GM19239 (cell line): ENCODE measurements at places on chromosomes 3 and 15.

DNA sequence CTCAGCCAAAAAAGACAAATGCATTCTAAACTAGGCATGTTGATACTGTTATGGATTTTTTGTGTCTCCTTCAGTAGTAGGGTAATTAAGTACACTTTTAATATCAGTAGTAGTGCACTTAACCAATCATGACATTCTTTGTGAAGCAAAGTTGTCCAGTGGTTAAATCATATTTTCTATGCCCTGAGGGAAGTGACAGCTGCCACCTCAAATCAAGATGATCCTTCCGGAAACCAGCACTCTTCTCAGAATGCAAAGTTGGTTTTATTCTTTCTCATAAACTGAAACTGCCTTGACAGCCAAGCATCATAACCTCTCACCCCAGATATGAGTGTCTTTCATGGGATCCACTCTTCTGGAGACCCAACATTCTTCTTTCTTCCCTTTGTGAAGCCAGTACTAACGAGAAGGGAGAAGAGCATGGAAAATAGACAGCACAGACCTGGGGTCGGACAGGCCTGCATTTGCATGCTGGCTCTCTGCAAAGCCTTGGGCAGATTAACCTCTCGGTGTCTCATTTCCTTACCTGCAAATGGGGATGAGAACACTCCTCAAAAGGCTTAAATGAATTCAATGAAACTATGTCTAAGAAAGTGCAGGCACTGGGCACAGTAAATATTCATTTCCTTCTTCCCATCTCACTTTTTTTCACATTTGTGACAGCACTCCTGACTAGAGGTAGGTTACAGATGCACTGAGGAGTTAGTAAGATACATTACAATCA lies 13.2 kb downstream of the AAGAB start:
- peak; percentile 58 for DNase-seq

DNA sequence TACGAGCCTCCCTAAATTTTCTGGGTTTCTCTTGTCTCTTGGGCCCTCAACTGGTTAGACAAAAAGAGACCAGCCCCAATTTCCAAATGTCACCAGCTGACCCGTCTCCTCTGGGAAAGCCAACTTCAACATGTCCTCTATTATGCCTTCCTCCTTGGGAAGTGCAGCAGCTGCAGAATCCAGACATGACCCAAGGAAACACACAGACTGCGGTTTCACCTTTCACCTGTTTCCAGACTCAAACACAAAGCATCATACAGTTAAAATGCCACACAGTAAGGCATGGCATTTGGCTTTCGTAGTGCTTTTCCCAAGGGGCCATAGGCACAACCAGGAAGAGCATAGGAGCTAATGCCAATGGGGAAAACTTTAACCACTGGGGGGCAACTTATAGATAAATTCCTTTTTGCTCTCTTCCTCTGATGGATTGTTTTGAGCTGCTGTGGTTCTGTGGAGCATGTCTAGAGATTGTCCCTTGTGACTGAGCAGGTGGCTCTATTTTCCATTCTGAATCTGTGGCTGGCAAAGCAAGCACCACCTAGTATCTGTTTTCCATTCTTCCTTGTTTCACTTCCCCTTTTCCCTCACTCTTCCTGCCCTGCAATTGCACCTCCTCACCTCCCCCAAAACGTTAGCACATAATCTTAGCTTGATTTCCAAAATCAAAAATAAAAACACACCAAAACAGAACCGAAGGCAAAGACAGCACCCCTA lies 49.3 kb downstream of the HHLA2 start:
- no peak for DNase-seq

DNA sequence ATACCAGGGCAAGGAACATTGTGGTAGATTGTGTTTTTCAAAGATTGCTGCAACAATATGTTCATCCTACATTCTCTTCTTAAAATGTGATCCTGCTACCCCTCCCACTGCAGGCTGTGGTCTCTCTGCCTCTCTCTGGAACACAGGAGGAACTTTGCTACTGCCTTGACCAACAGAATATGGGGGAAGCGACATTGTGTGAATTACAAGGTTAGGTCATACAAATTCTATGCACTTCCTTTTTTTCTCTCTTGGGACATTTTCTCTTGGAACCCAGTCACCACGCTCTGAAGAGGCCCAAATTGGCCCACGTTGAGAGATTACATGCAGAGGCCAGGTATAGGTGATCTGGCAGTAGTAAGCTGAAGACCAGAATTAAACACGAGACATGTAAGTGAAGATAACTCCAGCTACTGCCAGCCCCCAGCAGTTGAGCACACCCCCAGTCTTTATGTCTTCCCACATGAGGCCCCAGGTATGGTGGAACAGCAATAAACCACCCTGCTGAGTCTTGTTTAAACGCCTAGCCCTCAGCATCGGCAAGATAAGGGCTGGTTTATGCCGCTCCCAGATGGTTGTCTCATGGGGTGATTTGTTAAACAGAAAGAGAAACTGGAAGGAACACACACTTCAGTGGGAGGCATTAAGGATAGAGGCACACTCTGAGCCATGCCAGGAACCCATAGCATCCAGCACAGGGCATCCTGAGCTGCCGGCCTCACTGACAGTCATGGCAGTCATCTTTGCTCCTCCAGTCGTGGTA lies 59.9 kb downstream of the FAM43A start:
- no peak for DNase-seq

DNA sequence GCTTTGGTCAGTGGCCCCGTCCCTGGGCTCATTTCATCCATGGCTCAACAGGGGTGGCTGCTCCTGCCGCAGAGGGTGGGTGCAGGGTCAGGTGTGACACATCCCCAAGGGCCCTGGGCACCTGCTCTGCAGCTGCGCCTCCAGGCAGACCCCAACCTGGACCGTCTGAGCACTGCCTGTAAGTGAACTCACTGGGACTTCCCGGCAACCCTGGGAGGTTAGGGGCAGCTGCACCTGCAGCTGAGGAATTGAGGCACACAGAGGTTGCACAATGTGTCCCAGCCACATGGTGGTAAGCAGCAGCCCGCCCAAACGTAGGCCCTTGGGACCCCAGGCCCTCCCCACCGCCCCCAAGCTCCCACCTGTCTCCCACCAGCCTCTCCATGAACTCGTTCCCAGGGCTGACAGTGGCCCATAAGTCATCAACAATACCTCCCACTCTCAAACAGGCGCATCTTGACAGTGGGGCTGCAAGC lies 55.1 kb downstream of the PLXNA1 start:
- no peak for DNase-seq

DNA sequence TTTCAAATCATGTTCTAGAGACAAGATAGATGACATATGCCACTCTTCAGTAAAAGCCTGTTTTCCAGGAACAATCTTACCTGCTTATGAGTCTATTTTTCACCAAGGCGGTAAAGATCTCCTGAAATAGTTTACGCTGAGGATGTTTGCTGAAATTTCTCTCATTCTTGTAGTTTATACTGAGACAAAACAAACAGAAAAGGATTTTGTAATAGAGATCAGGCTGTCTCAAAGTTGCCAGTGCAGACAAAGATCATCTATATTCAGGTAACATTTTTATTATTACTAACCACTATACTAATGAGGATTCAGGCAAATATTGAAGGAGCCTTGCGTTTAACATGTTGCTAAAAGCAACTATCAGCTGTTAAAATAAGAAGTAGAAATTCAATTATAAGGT lies 25.0 kb downstream of the NEK10 start:
- no peak for DNase-seq

GRCh38 chr3:40780291-40780924 lies 255.6 kb downstream of the ZNF621 start:
- DNase-seq = no peak

GRCh38 chr15:56734013-56734635 lies 815 bp upstream of the ZNF280D start:
- no peak for DNase-seq

DNA sequence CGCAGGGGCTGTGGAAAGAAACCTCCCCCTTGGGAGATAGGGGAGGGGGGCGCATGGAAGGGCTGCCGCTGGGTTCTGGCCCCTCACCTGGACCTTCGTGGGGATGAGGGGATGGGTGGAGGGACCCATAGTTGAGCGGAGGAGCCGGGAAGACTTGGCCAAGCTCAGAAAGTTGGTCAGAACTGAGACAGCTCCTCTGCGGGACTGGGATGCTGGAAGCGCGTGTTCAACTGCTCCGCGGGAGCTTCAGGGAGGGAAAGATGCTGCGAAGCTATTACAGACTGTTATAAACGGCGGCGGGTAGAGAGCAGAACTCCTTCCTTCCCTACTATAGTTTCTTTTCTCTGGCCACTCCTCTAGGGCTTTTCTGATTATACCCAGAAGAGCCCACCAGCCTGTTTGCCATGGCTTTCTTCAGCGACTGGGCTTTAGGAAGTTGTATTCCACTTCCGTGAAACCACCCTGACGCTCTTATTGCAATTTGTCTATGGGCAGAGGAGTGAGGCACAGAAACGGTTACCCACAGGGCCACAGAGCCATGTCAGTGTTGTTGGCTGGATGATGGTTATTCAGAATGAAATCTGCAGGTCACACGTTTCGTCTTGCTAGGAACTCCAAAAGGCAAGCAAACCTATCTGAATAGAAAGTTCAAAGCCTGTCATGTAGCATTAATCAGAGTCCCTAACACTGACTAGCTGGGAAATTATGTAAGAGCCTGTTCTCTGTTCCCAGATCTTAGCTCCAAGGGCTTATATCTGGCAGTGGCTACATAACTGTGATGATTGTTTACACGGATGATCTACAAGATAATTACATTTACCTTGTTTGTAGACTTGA lies 1.1 kb downstream of the SYNPR start:
- no peak for DNase-seq

GRCh38 chr3:54863786-54864185 lies 64.1 kb downstream of the LRTM1 start:
- no peak for DNase-seq

DNA sequence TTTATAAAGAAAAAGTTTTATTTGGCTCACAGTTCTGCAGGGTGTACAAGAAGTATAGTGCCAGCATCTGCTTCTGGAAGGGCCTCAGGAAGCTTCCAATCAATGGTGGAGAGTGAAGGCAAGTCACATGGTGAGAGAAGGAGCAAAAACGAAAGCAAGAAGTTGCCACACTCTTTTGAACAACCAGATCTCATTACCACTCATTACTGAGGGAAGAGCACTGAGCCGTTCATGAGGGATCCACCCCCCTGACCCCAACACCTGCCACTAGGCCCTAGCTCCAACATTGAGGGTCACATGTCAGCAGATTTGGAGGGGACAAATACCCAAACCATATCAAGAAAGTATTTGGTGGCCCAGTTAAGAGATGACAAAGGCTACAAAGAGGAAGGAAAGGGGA lies 239.3 kb upstream of the UBE2E1 start:
- no peak for DNase-seq

DNA sequence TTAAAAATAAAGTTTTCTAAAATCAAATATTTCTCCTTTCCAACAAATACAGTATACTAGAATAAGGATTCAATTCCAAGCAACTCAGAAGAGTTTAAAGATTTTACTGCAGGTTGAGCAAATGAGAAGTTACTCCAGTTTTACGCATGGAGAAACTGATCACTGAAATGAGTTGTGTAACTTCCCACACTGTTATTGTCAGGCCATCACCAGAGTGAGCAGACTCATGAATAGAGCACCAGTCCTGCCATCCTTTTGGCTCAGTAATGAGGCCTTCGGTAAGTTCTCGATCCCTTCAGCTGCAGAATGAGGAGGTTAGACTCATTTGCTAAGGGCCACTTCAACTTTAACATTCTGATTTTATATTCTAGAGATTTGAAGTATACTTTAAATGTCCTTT lies 48.1 kb downstream of the OSBPL10 start:
- no peak for DNase-seq

DNA sequence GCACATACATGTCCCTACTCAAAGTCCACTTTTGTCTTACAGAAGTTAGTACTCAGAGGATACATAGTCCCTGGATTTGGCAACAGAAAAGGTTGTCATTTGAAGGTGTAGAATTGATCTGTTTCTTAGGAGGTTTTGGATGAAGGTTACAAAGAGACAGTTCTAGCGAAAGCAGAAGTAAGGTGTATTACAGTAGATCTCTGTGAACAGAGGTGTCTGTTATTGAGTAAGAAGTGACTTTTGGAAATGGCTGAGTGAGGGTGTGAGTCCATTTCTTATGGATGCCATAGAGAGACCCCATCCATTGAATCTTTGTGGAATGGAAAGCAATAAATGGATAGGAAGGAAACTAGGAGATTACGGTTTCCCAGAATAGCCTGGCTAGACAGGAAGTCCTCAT lies 5.6 kb downstream of the ZNF662 start:
- no peak for DNase-seq

GRCh38 chr3:185653949-185654757 lies 68.1 kb downstream of the SENP2 start:
- DNase-seq = no peak

DNA sequence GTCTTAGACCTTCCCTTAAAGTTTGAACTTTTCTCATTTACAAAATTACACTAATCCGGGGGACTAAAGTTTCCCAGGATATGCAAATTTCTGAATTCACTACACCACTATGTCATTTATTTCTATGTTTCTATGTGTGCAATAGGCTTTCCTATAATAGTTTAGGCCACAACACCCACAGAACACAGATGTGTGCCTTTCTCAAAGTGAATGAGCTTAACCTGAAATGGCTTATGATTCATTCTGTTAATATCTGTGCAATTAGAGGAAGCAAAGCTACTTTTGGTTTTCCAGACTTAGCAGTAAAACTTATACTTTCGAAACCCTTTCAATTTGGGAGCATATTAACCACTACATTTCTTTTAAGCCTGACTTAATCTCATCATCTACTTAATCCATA lies 748.1 kb downstream of the GBE1 start:
- DNase-seq = no peak

GRCh38 chr3:73622091-73622805 lies 2.5 kb downstream of the PDZRN3 start:
- no peak for DNase-seq

- DNase-seq = no peak
Measured at GRCh38 chr3:15977090-15977489, 179.3 kb upstream of the ANKRD28 start.

DNA sequence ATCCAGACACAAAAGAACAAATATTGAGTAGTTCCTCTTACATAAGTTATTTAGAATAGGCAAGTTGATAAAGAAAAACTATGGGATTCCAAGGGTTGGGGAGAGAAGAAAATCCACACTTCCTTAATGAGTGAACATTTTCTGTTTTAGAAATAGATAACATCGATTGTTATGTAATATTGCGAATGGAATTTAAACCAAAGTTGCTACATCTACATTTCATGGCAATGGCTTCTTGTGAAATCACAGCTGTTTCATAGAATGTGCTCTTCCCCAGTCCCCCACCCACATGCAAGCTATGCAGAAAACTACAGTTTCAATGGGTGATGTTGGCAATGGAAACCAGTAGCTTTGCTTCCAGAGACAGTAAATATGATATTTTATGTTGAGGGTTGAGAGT lies 1639.5 kb downstream of the SI start:
- no peak for DNase-seq
